SHP77 (cell line): ENCODE measurements at places on chromosomes 13 and 19.
A peak's percentile ranks its signal among the peaks of the same experiment; 100 is the strongest.

- no peak for DNase-seq
Measured at GRCh38 chr13:60893801-60894200, 496.8 kb downstream of the TDRD3 start.

GRCh38 chr19:30668521-30669155, 296.5 kb downstream of the ZNF536 start:
- no peak for DNase-seq

- DNase-seq: no peak
Measured at GRCh38 chr13:53545340-53545941, 516.8 kb downstream of the OLFM4 start.

- peak; percentile 28 for DNase-seq
Measured at GRCh38 chr13:85864963-85865530, 65.8 kb upstream of the SLITRK6 start.

- DNase-seq: no peak
Measured at GRCh38 chr19:46189971-46190888, 39.3 kb upstream of the IGFL1 start.

GRCh38 chr13:20536992-20537391, 11.3 kb upstream of the CRYL1 start:
- no peak for DNase-seq

GRCh38 chr19:13813147-13813546, 17.9 kb downstream of the ZSWIM4 start:
- DNase-seq: no peak

DNA sequence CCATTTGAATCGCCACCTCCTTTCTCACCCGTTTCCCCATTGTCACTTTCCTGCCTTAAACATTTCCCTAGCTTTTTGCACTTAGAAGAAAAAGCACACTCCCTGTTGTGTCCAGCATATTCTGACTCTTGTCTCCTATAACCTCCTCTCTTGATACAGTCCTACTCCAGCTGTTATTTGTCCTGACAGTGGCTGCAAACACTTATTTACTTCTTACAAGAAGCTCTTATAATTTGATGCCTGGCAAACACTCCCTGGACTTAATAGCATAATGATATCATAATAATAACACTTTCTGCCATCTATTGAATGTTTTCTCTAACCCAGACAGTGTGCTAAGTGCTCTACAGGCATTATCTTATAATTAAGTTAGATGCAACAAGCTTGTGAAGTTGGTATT, 76.6 kb downstream of the DGKH start:
- no peak for DNase-seq

DNA sequence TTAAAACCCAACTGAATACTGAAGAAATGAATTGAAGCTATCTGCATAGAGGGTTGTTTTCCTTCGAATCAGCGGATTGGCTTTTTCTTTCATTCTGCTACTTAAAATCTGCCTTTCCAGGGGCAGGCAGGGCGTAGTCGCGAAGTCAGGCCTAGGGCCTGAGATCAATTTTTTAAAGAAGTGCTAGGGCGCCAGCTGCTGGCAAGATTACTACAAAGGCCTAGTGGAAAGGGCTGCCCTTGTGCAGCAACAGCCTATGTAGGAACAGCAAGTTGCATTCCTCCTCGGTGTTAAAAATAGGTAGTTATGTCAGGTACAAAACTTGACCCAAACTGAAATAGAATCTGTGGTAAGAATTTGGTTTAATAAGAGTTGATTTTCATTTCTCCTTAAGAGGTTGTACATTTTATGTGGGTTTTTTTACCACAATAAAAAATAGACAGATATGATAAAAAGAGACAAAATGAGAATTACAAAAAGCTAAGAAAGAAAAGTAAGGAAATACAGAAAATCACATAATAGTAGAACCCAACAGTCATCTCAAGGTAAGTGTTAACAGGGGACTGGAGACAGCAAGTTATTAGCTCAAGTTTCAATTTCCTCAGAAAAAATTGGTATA, 9.5 kb upstream of the URAD start:
- DNase-seq: peak; percentile 49

GRCh38 chr19:41537789-41538188, 38.2 kb upstream of the CEACAM21 start:
- no peak for DNase-seq

DNA sequence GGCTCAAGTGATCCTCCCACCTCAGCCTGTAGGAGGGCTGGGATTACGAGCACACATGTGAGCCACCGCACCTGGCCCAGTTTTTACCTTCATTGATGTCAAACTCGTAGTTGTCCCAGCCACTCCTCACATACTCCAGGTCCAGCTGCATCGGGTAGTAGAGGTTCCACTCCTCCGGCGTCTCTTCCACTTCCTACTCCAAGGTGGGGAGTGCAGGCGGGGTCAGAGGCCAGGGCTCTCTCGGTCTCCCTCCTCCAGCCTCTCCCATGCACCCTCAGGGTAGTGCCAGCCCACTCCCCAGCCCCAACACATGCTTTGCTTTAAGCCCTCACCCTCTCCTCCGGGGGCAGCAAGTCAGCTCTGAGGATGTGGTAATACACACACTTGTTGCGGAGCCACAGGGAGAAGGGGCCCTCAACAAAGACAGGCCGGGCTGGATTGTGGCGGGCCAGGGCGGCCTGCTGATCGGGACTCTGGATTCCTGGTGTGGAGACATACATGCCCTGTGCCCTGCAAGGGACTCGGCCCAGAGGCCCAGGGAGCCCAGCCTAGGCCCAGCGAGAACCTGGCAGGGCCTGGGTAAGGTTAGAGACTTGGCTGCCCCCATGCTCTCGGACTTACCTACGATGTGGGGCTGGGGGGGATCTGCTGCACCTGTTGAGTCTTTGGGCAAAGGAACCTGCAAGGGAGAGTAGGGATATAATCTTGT, 1.9 kb upstream of the ZNF653 start:
- no peak for DNase-seq

DNA sequence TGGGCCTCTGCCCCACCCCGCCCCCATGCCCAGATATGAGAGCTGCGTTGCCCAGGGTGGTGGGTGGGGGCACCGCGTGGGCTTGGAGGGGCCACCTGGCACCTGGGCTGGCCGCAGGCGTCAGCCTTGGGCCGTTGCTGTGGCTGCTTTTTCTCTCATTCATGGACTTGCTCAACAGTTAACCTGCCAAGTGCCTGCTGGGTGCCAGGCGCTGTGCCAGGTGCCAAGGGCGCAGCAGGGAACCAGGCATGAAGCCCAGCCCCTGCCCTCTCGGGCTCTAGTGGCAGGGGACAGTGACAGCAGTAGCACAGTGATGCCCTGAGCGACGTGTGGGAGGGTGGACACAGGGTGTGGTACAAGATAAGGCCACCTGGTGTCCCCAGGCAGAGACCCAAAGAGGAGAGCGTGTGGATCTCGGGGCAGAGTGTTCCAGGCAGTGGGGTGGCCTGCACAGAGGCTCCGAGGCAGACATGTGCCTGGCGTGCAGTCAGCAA, 28.1 kb downstream of the DHX34 start:
- DNase-seq: no peak
